ENCODE measurements at places on chromosomes 5 and 9. TPM values are rescaled to one million over a fixed set of nuclear protein-coding genes. Genes with fewer than 3 reads are reported as not detected.

CDH6 gene
- total RNA-seq, result 0.83 TPM

NRG2 gene
- 32.6 TPM for total RNA-seq

PPP3R2 gene
- total RNA-seq, result not detected

SLC24A2 gene
- 0.69 TPM for total RNA-seq

PKD2L2 gene
- total RNA-seq, result not detected

PAPPA gene
- 3.7 TPM for total RNA-seq

ADRA1B gene
- 5.5 TPM for total RNA-seq

DNA sequence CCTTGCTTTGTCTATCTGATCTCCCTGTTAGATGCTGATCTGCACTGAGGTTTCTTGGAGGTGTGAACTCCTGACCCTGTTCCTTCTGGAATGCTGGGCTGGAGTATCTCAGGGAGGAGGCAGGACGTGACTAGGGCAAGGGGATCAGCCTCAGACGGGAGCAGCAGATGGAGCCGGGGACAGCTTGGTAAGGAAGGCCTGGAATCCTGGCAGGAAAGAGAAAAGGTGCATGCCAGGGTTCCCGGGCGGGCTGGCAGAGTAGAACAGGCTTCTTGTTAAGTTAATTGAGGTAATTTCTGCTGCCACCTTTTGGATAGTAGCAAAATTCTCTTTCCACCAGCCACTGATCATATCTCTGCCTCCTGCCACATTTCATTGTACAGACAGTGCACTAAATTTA lies 180.9 kb downstream of the ZNF462 start:
- H3K4me1 ChIP-seq, result no peaks in the 10 kb centered on the region
- no peaks in the 10 kb centered on the region for H3K36me3 ChIP-seq
- no peak for DNase-seq
- H3K4me3 ChIP-seq, result no peak overlapping the region
- no peaks in the 10 kb centered on the region for H3K27me3 ChIP-seq

DNA sequence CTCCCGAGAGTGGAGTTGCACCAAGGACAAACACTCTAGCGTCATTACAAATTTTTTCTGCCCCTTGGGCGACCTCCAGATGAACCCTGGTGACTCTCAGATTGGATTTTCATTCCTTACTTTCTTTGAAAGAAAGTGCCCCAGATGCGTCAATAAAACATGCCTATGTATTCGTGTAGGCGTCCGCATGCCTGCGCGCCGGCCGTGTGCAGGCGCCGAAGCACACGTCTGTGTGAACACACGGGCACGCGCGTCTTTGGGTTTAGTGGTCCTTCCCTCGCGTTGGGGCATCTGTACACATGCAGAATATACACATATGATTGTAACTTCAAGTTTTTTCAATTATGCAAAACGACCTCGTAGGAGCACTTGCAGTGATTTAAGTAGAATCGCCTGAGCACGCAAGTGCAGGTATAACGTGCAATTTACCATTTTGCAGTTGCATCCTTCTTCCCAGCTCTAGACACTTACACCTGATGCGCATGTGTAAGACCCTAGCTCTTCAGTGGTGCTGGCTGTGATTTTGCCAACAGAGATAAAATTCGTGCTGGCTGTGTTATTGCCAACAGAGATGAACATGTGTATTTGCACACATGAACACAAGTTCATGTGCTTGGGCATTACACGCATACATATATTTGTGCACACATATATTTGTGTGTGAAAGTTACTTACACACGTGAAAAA lies 1.9 kb upstream of the LHX2 start:
- peaks cover 12% of the 10 kb centered on the region for H3K27me3 ChIP-seq
- H3K36me3 ChIP-seq, result no peaks in the 10 kb centered on the region
- DNase-seq, result no peak
- H3K4me1 ChIP-seq, result peaks cover 7% of the 10 kb centered on the region

- no peaks in the 10 kb centered on the region for H3K36me3 ChIP-seq
- no peak for DNase-seq
- H3K4me3 ChIP-seq, result no peak overlapping the region
These were observed 2.3 kb upstream of the SYK start for GRCh38 chr9:90799271-90799852.

DNA sequence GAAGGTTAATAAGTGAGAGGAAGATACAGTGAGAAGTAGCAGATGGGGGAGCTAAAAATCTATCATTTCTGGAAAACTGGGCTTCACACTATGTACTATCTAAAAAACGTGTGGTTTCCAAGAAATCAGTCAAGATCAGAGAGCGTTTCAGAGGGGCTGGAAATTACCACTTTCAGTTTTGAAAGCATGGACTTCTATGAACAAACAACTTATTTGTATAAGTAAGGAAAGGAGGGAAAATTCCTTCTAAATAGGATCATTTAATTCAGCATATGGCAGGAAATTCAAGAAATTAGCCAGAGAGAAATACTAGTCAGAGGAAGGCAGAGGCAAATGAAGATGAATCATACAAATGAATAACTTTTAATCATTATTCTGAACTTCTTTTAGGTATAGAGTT lies 11.3 kb downstream of the TNC start:
- H3K27me3 ChIP-seq, result no peaks in the 10 kb centered on the region
- no peaks in the 10 kb centered on the region for H3K4me1 ChIP-seq
- no peak overlapping the region for H3K27ac ChIP-seq
- no peak overlapping the region for H3K4me3 ChIP-seq
- no peaks in the 10 kb centered on the region for H3K36me3 ChIP-seq

GRCh38 chr9:134061019-134061687 lies 6.7 kb downstream of the BRD3 start:
- H3K27ac ChIP-seq, result no peak overlapping the region
- peaks cover 47% of the 10 kb centered on the region for H3K4me1 ChIP-seq

DNA sequence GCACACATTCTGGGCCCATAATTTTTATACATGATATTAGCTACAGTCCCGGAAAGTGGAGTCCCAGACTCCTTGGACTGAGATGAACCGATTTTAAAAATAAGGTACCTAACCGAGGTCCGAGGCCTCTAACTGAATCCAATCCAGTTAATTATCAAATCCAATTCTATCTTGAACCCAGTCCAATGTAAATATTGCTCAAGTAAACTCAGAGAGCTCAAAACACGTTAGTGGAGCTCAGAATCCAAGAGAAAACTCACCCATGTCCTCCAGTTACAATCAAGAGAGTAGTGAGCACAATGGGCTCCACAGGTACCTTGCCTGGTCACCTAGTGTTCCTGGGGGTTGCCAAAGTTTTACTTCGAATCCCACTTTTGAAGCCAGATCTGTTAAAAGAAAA lies 37.9 kb upstream of the DIRAS2 start:
- H3K4me1 ChIP-seq, result no peaks in the 10 kb centered on the region
- no peaks in the 10 kb centered on the region for H3K36me3 ChIP-seq
- H3K27me3 ChIP-seq, result no peaks in the 10 kb centered on the region
- no peak for DNase-seq
- H3K4me3 ChIP-seq, result no peak overlapping the region
